Stimulated activated naive CD8-positive, alpha-beta T cell treated with anti-CD3 and anti-CD28 coated beads, Interleukin-15, amount 100 ng/mL, for 72 hours (primary cell): ENCODE measurements at places on chromosomes 2 and 18.

DNA sequence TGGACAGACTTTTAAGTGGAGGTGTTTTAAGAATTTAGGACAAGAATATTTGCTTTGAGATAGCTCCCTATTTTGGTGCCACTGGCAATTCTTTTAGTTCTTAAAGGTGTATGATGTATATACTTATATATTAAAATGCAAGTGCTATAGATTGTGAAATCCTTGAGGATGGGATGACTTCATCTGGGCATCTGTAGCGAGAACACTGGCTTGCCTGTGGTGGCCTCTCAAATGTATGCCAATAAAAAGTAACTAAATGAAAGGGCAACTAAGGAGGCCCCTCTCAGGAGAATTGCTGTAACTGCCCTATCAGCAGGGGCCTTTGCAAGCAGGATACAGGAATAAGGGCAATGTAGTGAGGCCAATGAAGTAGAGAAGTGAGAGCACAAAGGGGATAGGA is 2.6 kb upstream of the THUMPD2 start:
- no peak for DNase-seq

DNA sequence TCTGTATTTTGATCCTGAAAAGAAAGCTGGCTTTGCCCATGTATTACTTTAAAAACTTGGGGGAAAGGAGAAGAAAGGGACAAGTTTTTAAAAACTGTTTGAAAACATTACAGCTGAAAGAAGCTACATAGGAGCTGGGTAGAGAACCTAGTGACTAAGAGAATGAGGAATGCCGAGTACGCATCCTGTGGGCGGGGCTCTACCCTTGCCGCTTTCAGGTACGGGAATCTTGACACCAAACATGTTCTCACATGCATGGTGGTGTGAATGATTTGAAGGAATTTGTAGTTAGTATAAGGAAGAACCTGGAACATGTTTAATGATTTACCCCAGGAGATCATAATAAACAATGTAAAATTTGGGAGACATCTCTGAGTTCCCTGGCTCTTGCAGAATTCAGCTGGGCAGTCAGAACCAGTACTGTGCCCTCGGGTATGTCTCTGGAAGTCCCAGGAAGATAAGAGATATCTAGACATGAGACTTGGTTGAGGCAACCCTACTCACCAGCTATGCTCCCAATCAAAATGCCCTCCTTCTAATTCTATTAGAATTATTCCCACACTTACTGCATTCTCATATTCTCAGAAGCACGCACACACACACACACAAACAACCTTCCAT is 16.5 kb upstream of the TGFA start:
- no peak for DNase-seq

DNA sequence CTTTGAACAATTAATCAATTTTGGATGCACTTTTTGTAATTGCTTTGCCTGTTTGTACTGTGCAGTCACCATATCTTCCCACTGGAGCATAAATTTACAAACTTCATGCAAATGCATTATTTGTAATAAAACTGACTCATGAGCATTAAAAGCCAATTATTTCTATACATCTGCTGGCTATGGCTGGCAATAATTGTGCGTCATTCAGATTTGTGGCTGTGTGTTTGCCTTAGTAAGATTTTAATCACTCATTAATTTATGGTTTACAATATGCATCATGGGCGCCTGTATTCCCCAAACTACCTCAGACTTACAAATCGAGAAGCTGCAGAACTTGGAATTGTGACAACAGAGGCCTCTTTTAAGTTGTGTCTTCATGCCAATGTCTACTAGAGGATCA is 132.4 kb upstream of the TRIB2 start:
- no peak for DNase-seq

- DNase-seq, result no peak
These were observed 39.5 kb downstream of the AQP12A start for GRCh38 chr2:240731178-240731545.

DNA sequence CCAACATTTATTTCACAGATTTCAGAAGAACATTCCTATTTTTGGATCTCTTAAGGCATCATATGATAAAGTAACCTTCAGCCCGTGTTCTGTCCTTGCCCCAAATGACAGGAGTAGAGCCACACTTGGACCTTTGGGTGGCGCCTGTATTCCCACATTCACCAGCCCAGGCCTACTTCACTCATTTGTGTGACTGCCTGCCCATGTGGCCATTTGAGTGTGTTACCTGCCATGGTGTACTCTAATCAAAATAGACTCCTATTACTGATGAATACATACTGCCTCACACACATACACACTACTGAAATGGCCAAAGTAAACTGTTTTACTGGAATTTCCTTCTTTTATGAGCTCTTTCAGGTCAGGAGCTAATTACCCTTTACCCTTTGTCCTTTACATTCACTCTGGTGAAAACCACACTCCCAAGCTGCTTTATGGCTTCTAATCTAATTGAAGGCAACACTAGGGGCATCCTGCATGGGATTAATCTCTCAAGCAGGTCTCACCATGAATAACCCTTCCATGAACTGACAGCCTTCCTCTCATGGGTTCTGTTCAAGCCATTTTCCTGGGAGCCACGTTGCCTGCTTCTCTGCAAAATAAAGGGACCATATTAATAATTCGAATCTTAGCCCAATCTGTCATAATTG is 271.0 kb upstream of the GALNT5 start:
- no peak for DNase-seq

DNA sequence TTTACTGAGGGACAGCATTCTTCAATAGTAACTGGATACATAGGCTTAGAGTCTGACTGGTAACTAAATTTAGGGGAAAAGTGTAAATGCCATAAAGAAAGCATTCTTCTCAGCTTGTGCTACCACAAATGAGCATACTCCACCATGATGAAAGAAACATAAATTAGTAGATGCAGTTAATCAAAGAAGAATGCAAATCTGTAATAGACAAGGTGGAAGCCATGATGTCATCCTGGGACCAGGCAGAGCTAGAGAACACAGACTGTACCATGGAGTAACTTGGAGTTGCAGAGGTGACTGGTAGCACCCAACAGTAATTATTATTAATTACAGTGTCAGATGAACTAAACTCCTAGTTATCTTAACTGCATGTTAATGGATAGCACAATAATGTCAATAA is 51.7 kb downstream of the RBKS start:
- no peak for DNase-seq

GRCh38 chr2:48126162-48126561 is 219.9 kb upstream of the FBXO11 start:
- DNase-seq, result no peak

DNA sequence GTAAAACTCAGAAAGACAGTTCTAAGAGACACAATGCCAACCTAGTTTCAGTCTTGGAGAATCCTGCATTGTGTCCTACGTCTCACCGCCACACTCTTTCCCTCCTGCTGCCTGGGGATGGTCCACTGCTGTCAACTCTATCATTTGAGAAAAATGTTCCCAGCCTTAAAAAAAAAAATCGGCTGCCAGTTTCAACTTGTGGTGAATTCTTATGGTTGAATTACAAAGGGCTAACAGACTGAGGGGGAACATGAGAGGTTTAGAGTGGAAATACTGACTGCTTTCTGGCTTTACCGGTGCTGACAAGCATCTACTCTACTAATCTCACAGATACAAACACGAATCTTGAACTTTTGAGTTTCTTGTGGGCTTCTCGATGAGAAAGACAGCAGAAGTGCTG is 74.0 kb downstream of the NAB1 start:
- peak; percentile 36 for DNase-seq

- DNase-seq, result no peak
These were observed 2.2 kb downstream of the IL1F10 start for GRCh38 chr2:113069676-113070605.

- DNase-seq, result no peak
These were observed 12.5 kb downstream of the C1D start for GRCh38 chr2:68050353-68050752.

DNA sequence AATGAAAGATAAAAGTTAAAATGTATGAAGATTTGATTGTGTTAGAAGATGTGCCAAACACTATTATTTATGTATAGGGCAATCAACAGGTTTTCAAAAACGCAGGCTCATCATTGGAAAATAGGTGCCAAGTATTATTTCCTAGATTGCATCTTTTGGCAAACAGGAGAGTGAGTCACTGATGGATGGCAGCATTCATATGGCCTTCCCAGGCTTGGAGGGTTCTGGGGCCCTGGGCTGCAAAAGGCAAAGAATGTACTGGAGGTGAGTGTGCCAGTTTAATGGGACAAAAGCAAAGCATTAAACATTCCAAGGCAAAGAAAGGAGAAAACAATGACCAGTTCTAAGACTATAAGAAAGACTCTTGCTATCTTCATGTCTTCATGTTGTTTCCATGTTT is 379.4 kb downstream of the RIT2 start:
- DNase-seq, result no peak
